NT2/D1 (cell line): ENCODE measurements at places on chromosomes 1 and 21.
A peak's percentile ranks its signal among the peaks of the same experiment; 100 is the strongest.

DNA sequence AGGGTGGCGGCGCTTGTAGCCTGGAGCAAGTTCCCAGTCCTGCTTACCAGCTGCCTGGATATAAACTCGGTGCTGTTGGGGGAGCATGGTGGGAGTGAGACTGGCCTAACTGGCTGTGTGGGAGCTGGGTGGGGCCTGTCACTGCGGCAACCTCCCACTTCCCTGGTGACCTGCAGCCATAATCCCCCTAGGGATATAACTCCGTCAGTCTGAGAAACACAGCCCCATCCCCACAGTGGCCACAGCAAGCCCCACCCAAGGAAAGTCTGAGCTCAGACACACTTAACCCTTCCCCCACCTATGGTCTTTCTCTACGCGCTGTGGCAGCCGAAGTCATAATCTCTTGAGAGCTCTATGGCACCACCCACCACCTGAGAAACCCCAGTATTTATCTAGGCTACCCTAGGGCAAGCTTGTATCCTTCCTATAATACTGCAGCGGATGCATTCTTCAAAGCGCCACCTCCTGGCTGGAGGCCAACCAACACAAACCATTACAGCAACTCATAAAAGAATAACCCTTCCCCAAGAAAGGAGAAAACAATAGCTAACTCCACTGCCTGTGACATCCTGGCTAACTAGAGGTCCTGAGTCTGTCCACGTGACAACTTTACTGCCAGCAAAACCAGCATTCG lies 57.4 kb downstream of the ZNF648 start:
- DNase-seq: no peak

DNA sequence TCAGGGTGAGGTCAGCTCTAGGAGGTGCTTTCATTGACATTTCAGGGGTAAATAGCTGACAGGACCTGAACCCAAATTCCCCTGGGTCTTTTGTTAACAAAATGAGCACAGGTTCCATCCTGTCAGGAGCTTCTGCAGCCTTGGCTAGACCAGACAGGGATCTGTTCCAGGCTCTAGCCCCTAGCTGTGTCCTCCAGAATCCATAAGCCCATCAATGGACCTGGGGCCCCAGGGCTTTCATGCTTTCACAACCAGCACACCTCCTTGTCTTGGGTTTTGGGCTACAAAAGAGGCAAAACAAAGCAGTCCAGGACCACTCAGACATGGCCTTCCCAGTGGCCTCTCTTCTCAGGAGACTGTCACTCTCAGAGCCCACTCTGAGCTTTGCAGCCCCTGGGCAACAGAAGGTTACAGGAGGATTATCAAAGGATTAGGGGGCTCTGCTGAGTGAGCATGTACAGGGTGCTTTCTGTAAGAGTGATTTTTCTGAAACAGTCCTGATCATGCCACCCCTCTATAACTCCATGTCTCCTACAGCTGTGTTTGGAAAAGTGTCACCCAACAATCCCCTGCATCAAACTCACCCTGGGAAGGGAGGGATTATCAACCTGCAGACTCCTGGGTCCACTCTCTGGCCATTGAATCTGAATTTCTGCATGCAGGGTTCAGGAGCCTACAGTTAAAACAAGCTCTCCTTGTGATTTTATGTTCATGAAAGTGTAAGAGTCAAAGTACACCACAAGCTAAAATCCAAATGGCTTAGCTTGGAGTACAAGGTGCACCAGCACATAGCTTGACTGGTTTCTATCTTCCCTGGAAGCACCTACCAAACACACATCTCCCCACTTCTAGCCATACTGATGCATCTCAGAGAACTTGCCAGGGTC lies 67.7 kb upstream of the GCLM start:
- DNase-seq: no peak

GRCh38 chr1:167756730-167757405 lies 35.1 kb downstream of the MPZL1 start:
- DNase-seq: no peak

DNA sequence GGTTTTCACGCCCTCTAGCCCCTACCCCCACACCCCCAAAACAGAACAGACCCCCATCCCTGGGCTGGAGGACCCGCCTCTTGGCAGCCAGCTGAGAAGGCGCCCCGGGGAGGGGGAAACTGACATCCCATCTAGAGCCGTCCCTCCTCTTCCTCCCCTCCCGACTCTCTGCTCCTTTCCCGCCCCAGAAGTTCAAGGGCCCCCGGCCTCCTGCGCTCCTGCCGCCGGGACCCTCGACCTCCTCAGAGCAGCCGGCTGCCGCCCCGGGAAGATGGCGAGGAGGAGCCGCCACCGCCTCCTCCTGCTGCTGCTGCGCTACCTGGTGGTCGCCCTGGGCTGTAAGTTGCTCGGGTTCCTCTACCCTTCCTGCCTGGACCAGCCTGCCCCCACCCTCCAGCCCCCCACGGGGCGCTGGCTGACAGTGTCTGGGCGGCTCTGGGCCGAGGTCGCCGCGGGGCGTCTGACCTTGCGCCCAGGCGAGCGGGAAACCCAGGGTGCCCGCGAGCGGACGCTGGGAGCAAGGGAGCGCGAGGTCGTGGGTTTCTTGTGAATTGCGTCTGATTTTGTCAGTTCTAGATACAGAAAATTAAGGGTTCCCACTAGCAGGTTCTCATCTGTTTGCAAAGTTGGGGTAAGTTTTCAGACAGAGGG lies 618 bp downstream of the JAM2 start:
- DNase-seq: peak; percentile 65
